ENCODE measurements at places on chromosomes 5 and 9.

DNA sequence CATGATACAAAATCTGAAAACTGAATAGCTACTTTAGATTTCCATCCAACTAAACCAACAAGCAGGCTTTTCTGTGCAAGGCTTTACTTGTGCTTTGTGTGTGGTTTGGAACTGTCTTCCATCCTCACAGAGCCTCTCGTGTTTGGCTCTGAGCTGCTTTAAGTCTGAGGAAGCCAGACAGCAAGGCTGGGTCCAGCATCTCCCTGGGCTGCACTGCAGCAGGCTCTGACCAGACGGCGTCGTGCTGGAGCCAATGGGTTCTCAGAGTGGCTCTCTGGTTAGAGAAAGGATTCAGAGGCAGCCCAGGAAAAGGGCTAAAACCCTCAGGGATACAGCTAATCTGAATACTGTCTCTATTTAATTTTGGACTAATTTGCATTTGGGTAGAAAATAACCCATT, 207.9 kb upstream of the EFNA5 start:
- no peak for DNase-seq

- no peak for DNase-seq
Measured at GRCh38 chr5:153700940-153701339, 210.5 kb downstream of the GRIA1 start.

- DNase-seq: no peak
Measured at GRCh38 chr5:1253456-1254105, 28.4 kb downstream of the SLC6A18 start.

- no peak for DNase-seq
Measured at GRCh38 chr5:34826347-34826746, 12.6 kb upstream of the TTC23L start.

GRCh38 chr9:122088880-122089706, 4.0 kb downstream of the TTLL11 start:
- DNase-seq: no peak

- no peak for DNase-seq
Measured at GRCh38 chr5:135467871-135468485, 15.8 kb upstream of the TIFAB start.

- DNase-seq: no peak
Measured at GRCh38 chr5:57718155-57718554, 235.5 kb upstream of the ACTBL2 start.

All from NCI-H1105 treated with DMSO at 0.1 percent for 48 hours (cell line).